Omental fat pad (tissue), 4 donors: ENCODE measurements at places on chromosomes 3 and 15. TPM values are rescaled to one million over a fixed set of nuclear protein-coding genes. Genes with fewer than 3 reads are reported as not detected.

DNA sequence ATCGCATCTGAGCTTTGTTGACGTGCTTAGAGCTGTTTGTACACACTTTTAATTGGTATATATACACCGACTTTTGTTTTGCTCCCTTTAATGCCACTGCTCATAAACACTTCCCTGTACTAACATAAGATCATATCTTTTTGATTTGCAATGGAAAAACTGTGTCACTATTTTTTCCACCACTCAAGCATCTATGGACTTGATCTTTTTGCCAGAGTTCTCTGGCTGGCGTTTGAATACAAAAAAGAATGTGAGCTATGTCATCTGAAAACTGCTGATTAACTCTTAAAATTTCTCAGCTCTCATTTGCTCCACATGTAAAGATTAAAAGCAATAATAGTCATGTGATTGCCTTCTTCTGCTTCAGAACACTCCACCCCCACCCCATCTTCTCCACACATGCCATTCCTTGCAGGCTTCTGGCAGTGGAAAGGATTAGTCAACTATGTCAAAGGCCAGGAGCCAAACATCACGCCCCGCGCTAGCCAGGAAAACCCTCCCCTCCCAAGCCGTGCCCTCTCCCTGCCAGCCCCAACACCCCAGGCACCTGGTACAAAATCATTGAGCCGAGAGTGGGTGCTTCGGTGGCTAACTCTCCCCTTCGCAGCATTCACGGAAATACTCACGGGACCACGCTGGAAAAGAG, 123.4 kb upstream of the MEF2A start:
- peak; percentile 26 for DNase-seq

RPL14 gene
- 390 TPM for total RNA-seq

GRCh38 chr3:41207355-41207754, 8.1 kb downstream of the CTNNB1 start:
- no peak for DNase-seq

GRCh38 chr3:123984957-123985356, 7.0 kb downstream of the ROPN1 start:
- no peak for DNase-seq

DLEC1 gene
- 1.4 TPM for total RNA-seq

FSTL1 gene
- total RNA-seq = 861 TPM

GRCh38 chr3:107531917-107532469, 9.2 kb downstream of the BBX start:
- DNase-seq = no peak

- DNase-seq = no peak
Measured at GRCh38 chr3:129547241-129547640, 4.3 kb downstream of the H1-8 start.

DNA sequence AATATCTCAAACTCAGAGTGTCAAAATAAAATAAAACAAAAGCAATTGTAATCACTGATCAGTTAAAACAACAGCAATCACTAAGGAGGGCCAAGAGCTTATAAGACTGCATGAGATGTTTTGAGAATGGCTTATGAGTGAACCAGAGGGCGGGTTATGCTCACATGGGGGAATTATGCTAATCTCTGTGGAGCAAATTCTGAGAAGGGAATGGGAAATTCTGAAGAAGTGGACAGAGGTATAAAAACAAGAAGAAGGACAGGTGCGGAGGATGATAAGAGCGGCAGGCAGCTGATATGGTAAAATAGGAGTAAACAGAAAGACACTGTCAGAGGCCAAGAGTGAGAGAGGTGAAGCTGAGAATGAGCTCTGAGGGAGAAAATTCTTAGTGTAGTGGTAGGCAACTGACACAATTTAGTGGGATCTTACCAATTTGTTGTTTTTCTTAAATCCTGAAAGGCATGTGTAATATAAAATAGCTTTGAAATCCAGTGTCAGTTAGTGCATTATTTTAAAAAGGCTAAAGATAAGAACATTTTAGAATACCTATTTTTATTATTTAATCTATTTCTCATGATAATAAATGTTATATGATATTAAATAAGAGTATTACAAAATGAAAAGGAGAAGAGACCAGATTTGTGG, 133.8 kb downstream of the SPATA16 start:
- DNase-seq = no peak

ZDHHC23 gene
- total RNA-seq = 4.8 TPM
